ENCODE measurements at places on chromosomes 5 and 9. TPM values are rescaled to one million over a fixed set of nuclear protein-coding genes. Genes with fewer than 3 reads are reported as not detected.
A peak's percentile ranks its signal among the peaks of the same experiment; 100 is the strongest.

Gene PTPN3
- 0.58 TPM for total RNA-seq

Gene PCDHB5
- not detected for total RNA-seq

GRCh38 chr5:72237879-72238278 is 82.2 kb downstream of the MRPS27 start:
- no peak overlapping the region for H3K27ac ChIP-seq
- DNase-seq: no peak
- no peak overlapping the region for H3K4me3 ChIP-seq
- peaks cover 35% of the 10 kb centered on the region for H3K4me1 ChIP-seq

GRCh38 chr9:4538621-4539020 is 48.4 kb downstream of the SLC1A1 start:
- DNase-seq: no peak
- H3K4me3 ChIP-seq: no peak overlapping the region
- no peaks in the 10 kb centered on the region for H3K36me3 ChIP-seq
- H3K27ac ChIP-seq: no peak overlapping the region

- no peak overlapping the region for H3K4me3 ChIP-seq
- H3K4me1 ChIP-seq: no peaks in the 10 kb centered on the region
- no peaks in the 10 kb centered on the region for H3K36me3 ChIP-seq
These were observed 197.3 kb downstream of the SLIT3 start for GRCh38 chr5:169103586-169104181.

GRCh38 chr5:143566139-143566538 is 162.7 kb upstream of the NR3C1 start:
- peaks cover 8% of the 10 kb centered on the region for H3K4me1 ChIP-seq
- DNase-seq: no peak
- H3K36me3 ChIP-seq: no peaks in the 10 kb centered on the region
- no peak overlapping the region for H3K27ac ChIP-seq
- H3K4me3 ChIP-seq: no peak overlapping the region

DNA sequence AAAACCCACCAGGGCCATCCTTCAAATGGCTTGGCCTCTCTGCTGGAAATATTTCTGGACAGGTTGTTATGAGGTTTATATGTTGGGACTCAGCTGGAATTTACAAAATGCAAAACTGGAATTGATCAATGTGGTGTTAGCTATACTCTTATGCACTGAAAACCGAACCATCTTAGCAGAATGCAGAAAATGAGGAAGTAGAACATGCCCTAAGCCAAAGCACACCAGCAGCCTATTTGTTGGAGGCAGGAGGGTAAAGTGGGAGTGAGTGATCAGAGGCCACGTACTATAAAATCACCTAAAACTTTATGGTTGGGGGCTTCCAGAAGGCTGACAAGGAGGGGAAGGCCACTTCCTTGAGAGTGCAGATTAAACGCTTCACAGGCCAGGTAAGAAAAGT is 63.6 kb upstream of the C5orf63 start:
- no peaks in the 10 kb centered on the region for H3K4me1 ChIP-seq
- no peaks in the 10 kb centered on the region for H3K36me3 ChIP-seq
- no peak for DNase-seq

DNA sequence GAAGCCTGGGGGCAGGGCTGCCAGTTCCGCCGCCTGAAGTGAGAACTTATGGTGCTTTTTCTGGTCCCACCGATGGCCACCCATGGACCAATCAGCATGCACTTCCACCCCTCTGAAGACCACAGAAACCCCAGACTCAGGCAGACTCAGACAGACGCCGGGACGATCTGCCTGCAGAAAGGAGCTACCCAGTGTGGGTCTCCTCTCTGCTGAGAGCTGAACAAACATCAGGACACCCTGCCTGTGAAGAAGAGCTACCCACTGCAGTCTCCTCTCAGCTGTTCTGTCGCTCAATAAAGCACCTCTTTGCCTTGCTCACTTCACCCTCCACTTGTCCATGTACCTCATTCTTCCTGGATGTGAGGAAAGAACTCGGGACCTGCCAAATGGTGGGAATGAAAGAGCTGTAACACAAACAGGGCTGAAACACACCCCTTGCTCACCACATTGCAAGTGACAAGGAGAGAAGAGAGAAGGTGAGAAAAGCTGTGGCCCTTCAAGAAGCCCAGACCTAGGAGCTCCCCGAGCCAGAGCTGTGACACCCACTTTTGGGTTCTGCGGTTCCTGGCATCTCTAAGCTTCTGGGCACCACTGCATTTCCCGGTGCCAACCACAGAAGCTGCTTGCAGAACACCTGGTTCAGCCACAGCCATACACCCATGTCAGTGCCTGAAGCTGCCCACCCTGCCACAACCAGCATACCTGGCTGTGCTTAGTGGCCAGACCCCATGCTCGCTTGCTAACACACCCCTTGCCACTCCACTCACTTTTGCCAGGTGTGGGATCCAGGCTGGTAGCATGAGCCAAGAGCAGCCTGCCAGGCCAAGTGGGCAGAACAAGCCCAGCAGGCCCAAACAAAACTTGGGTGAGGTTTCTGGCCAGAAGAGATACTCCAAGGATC is 114.3 kb upstream of the TSLP start:
- no peak overlapping the region for H3K27ac ChIP-seq
- peaks cover 5% of the 10 kb centered on the region for H3K27me3 ChIP-seq
- no peaks in the 10 kb centered on the region for H3K36me3 ChIP-seq

DNA sequence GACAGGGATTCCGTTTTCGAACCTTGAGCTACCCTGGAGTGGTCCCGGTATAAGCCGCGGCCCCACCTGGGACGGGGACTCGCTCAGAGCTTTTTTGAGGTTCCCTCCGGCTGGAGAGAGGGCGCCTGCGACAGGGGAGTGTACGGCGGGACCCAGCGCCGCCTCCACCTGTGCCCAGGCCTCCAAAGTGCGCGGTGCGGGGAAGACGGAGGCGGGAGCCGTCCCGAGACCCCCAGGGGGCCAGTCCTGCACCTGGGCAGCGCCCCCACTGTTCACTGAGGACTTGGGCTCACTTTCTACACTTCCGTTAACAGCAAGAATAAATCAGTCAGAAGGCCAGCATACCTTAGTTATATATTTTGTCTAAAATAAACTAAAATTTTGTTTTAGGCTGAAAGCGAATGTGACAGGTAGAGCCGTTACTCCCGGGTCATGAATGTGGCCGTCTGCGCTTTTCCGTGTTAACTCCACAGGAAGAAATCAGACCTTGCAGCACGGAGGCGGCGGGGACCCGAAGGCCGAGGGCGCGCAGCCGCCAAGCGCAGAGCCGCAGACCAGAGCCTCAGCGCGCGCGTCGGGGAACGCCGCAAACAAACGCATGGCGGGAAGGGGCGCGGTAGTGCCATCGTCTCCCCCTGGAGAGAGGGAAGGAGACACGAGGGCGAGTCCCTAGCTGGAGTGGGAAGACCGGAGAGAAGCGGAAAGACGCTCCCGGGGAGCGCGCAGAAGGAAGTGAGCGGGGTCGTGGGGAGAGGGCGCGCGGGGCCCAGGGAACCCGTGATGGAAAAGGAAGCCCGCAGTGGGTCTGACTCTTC is 14.1 kb downstream of the TRIM7 start:
- H3K4me3 ChIP-seq: peak overlapping the region; percentile 91
- peaks cover 2% of the 10 kb centered on the region for H3K27me3 ChIP-seq
- peaks cover 27% of the 10 kb centered on the region for H3K4me1 ChIP-seq
- peak overlapping the region; percentile 97 for H3K27ac ChIP-seq
- peak; percentile 62 for DNase-seq

DNA sequence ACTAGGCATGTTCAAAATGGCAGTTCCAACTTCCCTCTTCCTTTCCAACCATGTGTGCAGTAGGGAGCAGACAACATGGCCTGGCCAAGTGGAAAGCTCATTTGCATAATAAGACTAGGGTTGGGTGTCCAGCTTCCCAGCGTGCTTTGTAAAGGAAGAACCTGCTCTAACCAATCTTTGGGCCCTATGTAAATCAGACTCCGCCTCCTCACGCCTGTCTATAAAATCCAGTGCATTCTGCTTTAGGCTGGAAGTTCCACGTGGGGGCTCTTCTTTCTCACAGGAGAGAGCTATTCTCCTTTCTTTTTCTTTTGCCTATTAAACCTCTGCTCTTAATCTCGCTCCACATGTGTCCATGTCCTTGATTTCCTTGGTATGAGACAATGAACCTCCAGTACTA is 83.4 kb downstream of the GCNT1 start:
- H3K27ac ChIP-seq: no peak overlapping the region
- H3K27me3 ChIP-seq: no peaks in the 10 kb centered on the region
- no peaks in the 10 kb centered on the region for H3K36me3 ChIP-seq
- H3K4me1 ChIP-seq: no peaks in the 10 kb centered on the region
- no peak overlapping the region for H3K4me3 ChIP-seq
- DNase-seq: no peak

DNA sequence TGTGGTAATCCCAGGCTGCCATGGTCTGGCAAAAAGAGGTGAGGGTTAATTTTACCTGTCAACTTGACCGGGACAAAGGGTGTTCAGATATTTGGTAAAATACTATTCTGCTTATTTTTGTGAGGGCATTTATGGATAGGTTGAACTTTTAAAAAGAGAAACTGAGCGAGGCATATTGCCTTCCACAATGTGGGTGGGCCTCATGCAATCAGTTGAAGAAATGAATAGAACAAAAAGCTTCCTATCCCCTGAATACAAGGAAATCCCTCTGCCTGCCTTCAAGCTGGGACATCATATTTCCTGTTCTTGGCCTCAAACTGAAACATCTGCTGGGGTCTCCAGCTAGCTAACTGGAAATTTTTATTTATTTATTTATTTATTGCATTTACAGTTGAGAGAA is 734.7 kb downstream of the IRX1 start:
- no peaks in the 10 kb centered on the region for H3K27me3 ChIP-seq
- H3K27ac ChIP-seq: no peak overlapping the region
- H3K4me3 ChIP-seq: no peak overlapping the region
- no peaks in the 10 kb centered on the region for H3K4me1 ChIP-seq
- no peaks in the 10 kb centered on the region for H3K36me3 ChIP-seq
- no peak for DNase-seq

Gene CDH9
- total RNA-seq: not detected

Gene ELOVL7
- total RNA-seq: not detected

GRCh38 chr5:140205952-140206351 is 31.0 kb downstream of the CYSTM1 start:
- DNase-seq: no peak
- H3K27me3 ChIP-seq: no peaks in the 10 kb centered on the region
- H3K4me3 ChIP-seq: no peak overlapping the region

Gene TAF11L9
- not detected for total RNA-seq

- no peak overlapping the region for H3K27ac ChIP-seq
- DNase-seq: no peak
- H3K36me3 ChIP-seq: no peaks in the 10 kb centered on the region
- peaks cover 2% of the 10 kb centered on the region for H3K27me3 ChIP-seq
- H3K4me1 ChIP-seq: peaks cover 3% of the 10 kb centered on the region
These were observed 24.2 kb downstream of the P4HA2 start for GRCh38 chr5:132203464-132203818.

Gene ZNF366
- total RNA-seq: not detected

All from activated CD8-positive, alpha-beta T cell treated with anti-CD3 and anti-CD28 coated beads for 36 hours (primary cell).